Fibroblast of skin of abdomen (primary cell): ENCODE measurements at places on chromosomes 11 and 22.

DNA sequence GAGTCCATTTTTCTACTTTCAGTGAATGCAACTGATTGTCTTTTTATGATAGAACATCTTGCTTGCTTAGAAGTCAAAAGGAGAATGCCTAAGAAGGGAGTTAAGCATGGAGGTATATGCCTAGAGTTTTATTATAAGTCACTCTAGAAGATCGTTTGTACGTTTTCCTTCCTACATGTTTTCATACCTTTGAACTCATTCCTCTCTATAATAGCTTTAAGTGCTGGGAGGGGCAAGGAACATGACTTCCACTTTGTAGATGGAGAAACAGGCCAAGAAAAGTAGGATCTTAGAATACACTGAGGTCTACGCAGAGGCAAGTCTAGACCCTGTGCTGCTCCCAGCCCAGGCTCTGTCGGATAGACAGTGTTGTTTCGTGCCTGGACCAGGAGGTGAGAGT lies 114.3 kb downstream of the ZBTB16 start:
- DNase-seq = no peak

DNA sequence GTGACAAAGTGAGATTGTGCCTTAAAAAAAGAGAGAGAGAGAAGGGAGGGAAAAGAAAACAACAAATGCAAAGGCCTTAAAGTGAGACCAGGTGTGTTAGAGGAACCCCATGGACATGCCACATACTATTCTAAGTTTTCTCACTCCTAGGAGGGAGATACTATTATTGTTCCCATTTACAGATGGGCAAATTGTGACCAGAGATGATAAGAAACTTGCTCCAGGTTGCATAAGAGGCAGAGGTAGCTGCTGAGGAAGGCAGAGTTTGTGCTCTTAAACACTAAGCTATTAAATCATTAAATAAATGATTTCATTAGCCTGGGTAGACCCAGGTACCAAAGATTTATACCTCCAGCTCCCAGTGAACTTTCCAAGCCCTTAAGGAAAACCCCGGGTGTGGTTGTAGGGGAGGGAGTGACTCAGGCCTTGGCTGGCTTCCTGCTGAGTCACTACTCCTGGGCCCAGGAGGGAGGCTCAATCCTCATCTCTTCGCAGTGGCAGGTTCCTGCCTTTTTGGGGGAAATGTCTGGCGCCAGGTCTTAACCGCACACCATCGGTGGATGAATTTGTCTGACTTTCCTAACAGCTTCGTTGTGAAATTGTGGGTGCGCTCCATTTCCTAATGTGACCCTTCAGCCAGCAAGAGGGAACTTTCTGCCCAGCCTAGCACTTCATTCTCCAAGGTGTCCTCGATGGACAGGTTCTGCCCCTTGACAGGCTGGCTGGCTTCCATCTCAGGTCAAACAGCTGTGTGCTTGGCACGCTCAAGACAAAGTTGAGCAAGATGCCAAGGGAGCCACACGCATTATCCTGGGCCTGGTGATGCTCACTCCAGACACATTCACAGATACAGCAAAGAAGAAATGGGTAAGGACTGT lies 33.4 kb upstream of the PTPRJ start:
- peak; percentile 93 for DNase-seq

DNA sequence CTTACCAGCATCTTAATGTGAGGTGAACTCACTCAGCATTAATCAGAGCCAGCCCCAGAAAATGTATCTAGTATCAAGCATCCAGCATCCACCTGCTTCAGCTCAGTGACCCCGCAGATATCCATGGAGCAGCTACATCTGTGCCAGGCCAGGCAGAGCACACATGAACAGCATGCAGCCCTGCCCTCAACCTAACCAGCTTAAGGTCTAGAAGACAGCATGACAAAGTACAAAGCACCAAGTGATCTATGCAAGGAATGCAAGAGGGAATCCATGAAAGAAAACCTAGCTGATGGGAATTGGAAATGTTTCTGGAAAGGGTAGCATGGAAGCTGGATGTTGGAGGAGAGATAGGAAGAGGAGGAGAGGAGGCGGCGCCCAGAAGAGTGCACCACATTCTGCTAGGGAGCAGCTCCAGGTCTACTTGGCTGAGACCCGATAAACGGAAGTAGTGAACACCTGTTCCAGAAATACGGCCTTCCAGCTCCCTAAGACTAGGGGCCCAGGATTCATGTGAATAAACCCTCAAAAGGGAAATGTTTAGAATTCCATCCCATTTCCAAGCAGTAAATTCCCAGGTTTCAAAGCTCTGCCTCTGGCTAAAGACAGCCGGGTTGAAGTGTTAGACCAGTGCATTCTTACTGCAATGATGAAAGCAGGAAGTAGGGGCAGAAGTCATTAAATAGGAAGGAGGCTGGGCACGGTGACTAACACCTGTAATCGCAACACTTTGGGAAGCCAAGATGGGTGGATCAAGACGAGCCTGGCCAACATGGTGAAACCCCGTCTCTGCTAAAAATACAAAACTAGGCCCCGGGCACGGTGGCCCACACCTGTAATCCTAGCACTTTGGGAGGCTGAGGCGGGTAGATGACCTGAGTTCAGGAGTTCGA lies 23.5 kb upstream of the L3MBTL2 start:
- DNase-seq = peak; percentile 67

DNA sequence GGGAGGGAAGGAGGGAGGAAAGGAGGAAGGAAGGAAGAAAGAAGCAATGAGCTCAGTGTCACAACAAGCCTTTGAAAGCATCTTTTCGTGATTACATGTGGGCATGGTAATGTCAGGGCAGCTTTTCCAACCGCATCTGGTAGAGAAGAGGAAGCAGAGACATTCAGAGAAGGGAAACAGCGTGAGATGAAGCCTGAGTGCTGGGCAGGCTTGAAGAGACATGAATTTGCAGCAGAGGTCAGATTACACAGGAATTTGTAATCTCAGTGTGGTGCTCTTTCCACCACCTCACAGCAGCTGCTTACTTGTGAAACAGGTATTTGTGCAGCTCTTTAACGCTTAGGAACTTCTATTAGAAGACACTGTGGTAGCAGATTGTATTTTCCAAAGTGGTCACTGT lies 289.5 kb upstream of the C11orf87 start:
- DNase-seq = no peak

DNA sequence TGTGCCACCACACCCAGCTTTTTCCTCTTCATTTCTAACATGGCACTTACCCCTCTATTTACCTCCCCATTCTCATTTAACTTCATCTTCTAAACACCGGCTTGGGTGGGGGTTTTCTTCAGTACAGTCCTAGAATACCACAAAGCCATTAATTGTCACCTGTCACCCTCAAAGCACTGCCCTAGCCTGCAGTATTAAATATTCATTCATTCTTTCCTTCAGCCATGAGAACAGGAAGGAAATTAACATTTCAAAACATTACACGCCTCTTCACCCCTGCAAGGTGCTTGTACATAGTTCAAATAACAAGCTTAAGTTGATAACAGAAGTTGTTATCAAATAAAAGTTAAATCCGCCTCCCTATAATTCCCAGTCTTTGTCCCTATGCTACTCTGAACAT lies 10.7 kb upstream of the VPS37C start:
- no peak for DNase-seq

DNA sequence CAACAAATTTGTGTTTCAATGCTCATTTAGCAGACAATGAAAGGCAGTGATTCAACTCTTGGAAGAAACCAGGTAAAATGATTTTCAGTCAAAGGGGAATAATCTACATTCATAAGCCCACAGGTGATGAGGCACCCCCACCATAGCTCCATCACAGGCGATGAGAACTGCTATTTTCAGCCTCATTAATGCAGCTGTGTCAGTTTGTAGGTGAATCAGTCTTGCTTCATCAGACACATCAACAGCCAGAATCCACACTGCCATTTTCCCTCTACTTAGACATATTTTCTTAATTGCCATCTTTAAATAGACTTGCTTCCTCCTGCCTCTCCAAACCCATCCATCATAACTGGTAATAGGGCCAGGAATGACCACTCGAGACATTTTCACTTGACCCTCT lies 701.0 kb downstream of the OPCML start:
- no peak for DNase-seq

DNA sequence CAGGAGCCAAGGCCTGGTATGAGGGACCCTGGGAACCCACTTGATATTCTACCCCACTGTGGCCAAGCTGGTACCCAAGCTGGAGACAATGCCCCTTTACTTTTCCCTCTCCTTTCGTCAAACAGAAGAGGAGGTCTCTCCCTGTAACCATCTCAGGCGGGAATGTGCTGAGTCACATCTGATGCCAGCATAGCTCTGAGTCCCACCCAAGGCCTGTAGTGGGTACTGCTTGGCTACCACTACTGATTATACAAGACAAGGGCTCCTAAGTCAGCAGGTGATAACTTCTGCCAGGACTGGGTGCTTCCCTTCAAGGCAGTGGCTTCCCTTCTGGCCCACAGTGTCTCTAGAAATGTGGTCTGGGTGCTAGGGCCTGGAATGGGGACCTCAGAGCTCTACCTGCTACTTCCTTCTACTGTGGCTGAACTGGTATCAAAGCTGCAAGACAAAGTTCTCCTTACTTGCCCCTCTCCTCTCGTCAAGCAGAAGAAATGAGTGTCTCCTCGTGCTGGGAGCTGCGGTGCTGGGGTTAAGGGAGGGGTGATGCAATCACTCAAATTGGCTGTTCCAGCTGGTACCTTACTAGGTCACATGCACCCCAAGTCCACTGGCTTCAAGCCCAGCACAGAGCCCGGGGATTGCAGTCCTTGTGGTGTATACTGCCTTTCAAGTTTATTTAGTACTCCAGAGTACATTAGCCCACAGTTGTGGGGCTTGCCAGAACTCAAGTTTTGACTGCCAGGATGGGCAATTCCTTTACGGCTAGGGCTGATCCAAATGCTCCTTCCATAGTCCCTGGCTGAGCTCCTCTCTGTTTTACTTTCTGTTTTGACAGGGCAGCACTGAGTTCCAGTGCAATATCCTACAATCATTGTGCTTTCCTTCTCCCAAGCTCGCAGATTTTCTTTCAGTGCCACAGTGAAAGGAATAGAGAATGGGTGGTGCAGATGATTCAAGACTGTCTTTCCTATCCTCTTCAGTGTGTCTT lies 419.7 kb upstream of the CNTN5 start:
- no peak for DNase-seq

DNA sequence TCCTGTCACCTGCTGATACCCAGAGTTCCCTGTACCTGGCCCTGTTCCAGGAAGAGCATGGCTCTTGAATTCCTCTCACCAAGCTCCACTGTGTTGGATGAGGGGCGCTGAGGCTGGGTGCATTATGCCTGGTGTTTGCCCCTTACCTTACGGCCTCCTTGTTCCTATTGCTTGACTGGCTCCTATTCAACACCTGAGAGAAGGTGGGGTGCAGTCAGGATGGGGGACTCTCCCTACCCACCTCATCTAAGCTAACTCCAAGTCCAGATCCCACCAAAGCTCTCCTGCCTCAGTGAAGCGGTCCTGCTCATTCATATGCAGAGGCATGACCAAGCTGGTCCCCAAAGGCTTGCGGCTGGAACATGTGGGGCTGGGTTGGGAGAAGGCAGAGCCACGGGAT lies 35.8 kb upstream of the RIC3 start:
- DNase-seq = no peak

- DNase-seq = no peak
These were observed 46.6 kb downstream of the KDM2A start for GRCh38 chr11:67165623-67166022.

- no peak for DNase-seq
These were observed 31.6 kb downstream of the SLC36A4 start for GRCh38 chr11:93166194-93166593.
